CD4-positive, CD25-positive, alpha-beta regulatory T cell (primary cell): ENCODE measurements at places on chromosomes 13 and 19. TPM values are rescaled to one million over a fixed set of nuclear protein-coding genes. Genes with fewer than 3 reads are reported as not detected.

The PTH2 gene
- not detected for total RNA-seq

DNA sequence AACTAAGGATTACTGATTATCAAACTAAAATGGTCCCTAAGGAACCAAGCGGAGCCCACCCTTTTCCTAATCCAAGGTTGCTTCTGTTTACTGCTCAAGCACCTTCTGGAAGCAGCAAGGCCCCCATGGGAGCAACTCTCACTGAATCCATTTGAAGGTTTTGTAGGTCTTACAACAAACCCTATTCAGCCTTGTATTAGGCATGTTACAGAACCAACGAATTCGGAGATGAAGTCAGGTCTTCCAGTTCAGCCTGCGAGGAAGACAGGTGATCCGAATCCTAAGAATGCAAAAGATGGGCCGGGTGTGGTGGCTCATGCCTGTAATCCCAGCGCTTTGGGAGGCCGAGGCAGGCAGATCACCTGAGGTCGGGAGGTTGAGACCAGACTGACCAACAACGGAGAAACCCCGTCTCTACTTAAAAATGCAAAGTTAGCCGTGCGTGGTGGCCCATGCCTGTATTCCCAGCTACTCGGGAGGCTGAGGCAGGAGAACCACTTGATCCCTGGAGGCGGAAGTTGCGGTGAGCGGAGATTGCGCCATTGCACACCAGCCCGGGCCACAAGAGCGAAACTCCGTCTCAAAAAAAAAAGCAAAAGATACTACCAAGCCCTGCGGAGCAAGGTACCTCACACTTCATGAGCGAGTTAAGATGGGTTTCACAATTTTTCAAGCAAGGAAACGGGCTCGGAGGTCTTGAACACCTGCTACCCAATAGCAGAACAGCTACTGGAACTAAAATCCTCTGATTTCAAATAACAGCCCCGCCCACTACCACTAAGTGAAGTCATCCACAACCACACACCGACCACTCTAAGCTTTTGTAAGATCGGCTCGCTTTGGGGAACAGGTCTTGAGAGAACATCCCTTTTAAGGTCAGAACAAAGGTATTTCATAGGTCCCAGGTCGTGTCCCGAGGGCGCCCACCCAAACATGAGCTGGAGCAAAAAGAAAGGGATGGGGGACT is 609 bp downstream of the ZAR1L start:
- no peaks in the 10 kb centered on the region for H3K27me3 ChIP-seq
- peak overlapping the region; percentile 98 for H3K27ac ChIP-seq

DNA sequence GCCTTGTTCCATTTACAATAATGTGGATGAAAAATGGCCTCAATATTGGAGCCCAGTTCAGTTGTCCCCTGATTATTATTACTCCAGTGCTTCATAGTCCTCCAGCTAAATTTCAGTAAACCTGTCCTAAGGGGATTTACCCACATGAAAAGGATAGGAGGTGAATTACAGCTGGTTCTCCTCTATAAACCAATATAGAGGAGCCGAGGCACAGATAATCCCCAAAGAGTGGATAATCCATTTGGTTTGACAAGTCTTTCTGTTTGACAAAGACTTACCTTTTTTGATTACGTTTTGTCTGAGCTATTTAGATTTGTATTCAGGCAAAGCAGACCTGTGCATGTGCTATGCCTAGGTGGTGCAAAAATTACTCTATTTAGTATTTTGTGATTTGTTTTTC is 2.7 kb downstream of the CNMD start:
- no peak overlapping the region for H3K27ac ChIP-seq
- H3K27me3 ChIP-seq: peaks cover 11% of the 10 kb centered on the region
- H3K36me3 ChIP-seq: no peaks in the 10 kb centered on the region
- H3K4me1 ChIP-seq: peaks cover 9% of the 10 kb centered on the region
- DNase-seq: no peak

DNA sequence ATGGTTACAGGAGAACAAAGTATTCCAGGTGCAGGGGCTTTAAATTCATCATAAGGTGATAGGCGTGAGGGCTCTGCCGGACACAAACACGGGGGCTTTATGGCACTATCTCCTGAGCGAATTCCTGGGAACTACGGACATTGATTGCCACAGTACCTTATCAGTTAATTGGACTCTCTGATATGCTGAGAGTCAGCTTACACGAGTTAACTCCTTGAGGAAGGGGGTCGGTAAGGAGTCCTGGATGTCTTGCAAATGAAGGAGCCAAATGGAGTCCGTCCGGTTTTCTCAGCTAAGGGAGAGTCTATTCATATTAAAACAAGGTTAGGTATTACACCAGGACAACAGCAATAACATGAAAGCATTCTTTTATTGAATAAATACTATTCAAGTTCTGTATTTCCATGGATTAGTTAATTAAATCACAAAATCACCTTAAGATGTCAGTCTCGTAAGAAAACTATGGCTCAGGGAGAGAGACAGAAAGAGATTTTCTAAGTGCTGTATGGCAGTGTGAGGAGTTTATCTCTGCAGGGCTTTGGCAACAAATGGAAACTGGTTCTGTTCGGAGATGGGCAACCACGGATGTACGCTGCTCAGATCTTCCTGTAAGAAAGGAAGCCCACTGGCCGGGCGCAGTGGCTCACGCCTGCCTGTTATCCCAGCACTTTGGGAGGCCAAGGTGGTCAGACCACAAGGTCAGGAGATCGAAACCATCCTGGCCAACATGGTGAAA is 26.2 kb upstream of the HIF3A start:
- H3K27ac ChIP-seq: no peak overlapping the region
- H3K4me1 ChIP-seq: no peaks in the 10 kb centered on the region
- DNase-seq: no peak
